ENCODE measurements at places on chromosomes 12 and 14. TPM values are rescaled to one million over a fixed set of nuclear protein-coding genes. Genes with fewer than 3 reads are reported as not detected.

The CLEC4E gene
- total RNA-seq: 21.5 TPM

The LRRK2 gene
- total RNA-seq: 426 TPM

The KIF5A gene
- 0.09 TPM for total RNA-seq

The CFAP251 gene
- total RNA-seq: 8.2 TPM

DNA sequence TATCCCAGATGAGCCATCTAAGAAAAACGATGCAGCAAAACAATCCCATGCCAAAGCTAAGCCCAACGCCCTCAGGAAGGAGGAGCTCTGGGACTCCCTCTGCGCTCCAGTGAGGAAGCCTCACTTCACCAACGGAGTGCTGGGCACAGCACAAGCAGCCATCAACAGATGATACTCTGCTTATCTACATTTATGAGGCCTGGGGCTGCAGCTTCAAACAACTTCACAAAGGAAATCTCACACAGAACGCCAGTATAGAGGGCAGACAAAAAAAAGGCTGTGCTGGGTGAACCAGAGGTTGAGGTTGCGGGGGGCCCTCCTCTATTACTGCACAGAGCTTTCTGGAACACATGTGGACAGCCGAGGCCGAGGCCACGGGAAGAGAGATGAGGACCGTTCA is 34.9 kb upstream of the GPR68 start:
- DNase-seq: peak; percentile 18
- H3K36me3 ChIP-seq: peaks cover 69% of the 10 kb centered on the region
- H3K4me1 ChIP-seq: peaks cover 8% of the 10 kb centered on the region
- no peak overlapping the region for H3K4me3 ChIP-seq
- no peak overlapping the region for H3K27ac ChIP-seq

GRCh38 chr12:54411391-54412241 is 7.5 kb downstream of the ITGA5 start:
- H3K36me3 ChIP-seq: peaks cover 48% of the 10 kb centered on the region
- H3K27me3 ChIP-seq: no peaks in the 10 kb centered on the region
- peak overlapping the region; percentile 82 for H3K27ac ChIP-seq
- peak; percentile 84 for DNase-seq
- peaks cover 87% of the 10 kb centered on the region for H3K4me1 ChIP-seq

- DNase-seq: no peak
- H3K27ac ChIP-seq: no peak overlapping the region
- H3K27me3 ChIP-seq: no peaks in the 10 kb centered on the region
Measured at GRCh38 chr14:51002406-51002999, 58.2 kb upstream of the PYGL start.

GRCh38 chr12:54549774-54550451 is 512 bp downstream of the PDE1B start:
- no peak for DNase-seq
- H3K36me3 ChIP-seq: no peaks in the 10 kb centered on the region
- H3K27ac ChIP-seq: no peak overlapping the region
- peaks cover 14% of the 10 kb centered on the region for H3K4me1 ChIP-seq
- peaks cover 35% of the 10 kb centered on the region for H3K27me3 ChIP-seq
- H3K4me3 ChIP-seq: peak overlapping the region; percentile 48

DNA sequence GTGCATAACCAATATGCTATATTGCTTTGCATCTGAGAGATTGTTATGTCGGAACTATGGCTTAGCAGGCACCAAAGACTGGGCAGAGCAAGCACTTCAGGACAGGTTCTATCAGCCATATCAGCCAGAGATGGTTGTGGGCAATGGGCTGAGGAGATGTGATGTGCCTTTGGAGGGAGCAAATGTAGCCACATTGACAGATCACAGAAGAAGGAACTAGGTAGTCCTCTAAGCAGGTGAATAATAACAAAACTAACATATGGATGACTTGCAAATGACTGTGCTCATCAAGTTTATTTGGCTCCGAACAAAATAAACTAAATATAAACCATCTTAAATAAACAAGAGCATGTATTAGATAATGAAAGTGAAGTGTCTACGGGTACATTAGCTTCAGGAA is 291.7 kb downstream of the RMST start:
- no peaks in the 10 kb centered on the region for H3K36me3 ChIP-seq
- no peaks in the 10 kb centered on the region for H3K27me3 ChIP-seq
- H3K4me3 ChIP-seq: no peak overlapping the region
- no peaks in the 10 kb centered on the region for H3K4me1 ChIP-seq

DNA sequence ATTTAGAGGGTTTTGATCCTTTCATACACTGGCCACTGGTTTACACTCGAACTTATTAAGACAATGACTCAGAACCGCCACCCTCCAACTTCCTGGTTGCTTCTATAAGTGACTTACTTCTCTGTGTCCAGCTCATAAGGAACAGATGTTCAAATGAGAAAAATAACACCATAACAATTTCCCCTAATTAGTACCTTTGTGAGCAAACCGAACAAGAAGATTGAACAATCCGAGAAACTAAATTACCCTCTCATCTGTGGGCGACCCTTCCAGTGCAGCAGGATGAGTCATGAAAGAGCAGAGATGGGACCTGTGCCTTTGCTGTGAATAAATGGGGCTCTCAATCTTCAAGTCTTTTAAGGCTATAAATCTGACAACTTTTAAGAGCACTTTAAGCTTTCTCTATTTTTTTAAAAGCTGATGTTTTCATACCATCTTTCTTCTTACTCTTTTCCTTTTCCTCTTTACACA is 146.8 kb upstream of the RASSF8 start:
- no peaks in the 10 kb centered on the region for H3K36me3 ChIP-seq
- H3K27me3 ChIP-seq: no peaks in the 10 kb centered on the region
- no peak overlapping the region for H3K27ac ChIP-seq
- no peaks in the 10 kb centered on the region for H3K4me1 ChIP-seq
- DNase-seq: no peak
- no peak overlapping the region for H3K4me3 ChIP-seq

GRCh38 chr14:100669468-100669867 is 57.2 kb upstream of the DLK1 start:
- no peak for DNase-seq
- H3K4me3 ChIP-seq: no peak overlapping the region
- no peak overlapping the region for H3K27ac ChIP-seq
- H3K4me1 ChIP-seq: peaks cover 30% of the 10 kb centered on the region
- H3K36me3 ChIP-seq: no peaks in the 10 kb centered on the region

DNA sequence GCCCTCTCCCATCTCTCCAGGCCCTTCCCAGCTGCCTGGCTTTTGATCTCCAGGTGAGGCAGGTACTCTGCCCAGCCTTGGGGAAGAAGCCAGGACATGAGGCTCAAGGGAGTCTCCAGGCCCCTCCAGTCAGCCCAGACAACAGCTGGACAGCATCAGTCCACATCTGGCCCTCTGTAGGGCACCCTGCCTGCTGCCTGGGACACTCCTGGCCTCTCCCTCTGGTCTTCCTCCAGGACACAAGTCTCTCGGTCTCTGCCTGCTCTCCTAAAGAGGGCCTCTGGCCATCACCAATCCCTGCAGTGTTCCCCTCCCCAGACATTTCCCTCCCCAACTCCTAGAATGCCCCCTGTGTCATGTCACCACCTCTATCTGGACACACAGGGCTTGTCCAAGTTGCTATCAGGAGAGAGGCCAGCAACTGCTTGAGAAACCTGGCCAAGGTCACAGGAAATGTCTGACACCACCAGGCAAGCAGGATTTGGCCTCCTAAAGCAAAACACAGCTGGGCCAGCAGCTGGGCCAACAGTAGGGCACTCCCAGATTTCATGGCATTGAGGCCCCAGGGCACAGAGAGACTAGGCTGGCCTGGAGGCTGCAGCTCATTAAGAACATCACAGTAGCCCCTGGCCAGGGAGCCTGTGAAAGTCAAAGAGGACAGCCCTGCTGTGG is 29.0 kb downstream of the LTBP2 start:
- H3K36me3 ChIP-seq: no peaks in the 10 kb centered on the region
- no peaks in the 10 kb centered on the region for H3K27me3 ChIP-seq
- DNase-seq: no peak
- H3K27ac ChIP-seq: peak overlapping the region; percentile 31
- H3K4me1 ChIP-seq: peaks cover 27% of the 10 kb centered on the region

GRCh38 chr12:95774311-95775045 is 16.1 kb downstream of the NTN4 start:
- no peaks in the 10 kb centered on the region for H3K4me1 ChIP-seq
- H3K36me3 ChIP-seq: peaks cover 9% of the 10 kb centered on the region
- H3K27me3 ChIP-seq: no peaks in the 10 kb centered on the region
- H3K4me3 ChIP-seq: no peak overlapping the region
- no peak for DNase-seq

DNA sequence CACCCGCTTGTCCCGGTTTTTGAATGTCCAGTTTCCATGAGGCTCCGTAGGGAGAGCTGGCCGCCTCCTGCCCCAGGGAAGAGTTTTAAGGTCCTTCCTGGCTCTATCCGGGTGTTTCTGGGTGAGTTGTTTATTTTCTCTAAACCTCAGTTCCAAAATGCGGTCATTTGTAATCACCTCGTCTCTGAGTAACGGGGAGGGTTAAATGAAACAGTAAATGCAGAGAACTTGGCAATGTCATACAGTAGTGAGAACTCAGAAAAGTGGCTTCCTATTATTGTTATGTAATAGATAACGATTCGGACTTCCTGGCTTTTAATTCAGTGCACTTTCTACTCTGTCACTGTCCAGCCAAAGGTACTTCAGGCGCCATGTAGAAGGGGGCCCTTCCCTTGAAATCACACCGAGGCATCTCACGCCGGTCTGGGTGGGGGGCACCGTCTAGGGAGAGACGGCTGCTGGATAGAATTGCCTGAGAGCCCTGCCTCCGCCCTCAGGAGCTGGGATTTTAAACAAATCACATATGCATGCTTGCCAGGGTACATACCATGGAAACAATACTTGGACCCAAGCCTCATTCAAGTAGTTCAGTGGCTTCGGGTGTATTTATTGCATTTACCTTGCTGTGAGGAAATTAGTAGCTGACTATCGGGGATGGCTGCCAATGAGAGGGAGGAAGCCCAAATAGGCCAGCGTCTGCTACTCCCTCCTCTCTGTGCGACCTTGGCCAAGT is 26.4 kb downstream of the NOS1 start:
- no peaks in the 10 kb centered on the region for H3K27me3 ChIP-seq
- H3K4me1 ChIP-seq: peaks cover 9% of the 10 kb centered on the region
- no peak overlapping the region for H3K4me3 ChIP-seq
- no peak for DNase-seq

DNA sequence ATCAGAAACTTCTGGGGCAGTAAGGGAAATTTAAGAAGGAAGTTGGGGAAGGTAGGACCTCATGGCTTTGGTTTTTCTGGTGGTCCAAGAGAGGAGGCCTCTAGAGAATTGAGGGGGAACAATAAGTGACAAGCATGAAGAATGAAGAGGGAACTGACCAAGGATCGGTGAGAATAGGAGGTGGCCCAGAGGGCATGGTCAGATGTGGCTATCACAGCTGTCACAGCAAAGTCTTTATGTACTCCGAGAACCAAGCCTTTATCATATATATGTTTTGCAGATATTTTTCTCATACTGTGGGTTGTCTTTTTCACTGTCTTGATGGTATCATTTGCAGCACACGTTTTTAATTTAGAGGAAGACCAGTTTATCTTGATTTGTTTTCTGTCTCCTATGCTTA is 64.3 kb downstream of the PPP2R5C start:
- no peaks in the 10 kb centered on the region for H3K36me3 ChIP-seq
- H3K27me3 ChIP-seq: no peaks in the 10 kb centered on the region
- DNase-seq: no peak
- peak overlapping the region; percentile 87 for H3K27ac ChIP-seq
- H3K4me3 ChIP-seq: peak overlapping the region; percentile 34
- peaks cover 84% of the 10 kb centered on the region for H3K4me1 ChIP-seq

DNA sequence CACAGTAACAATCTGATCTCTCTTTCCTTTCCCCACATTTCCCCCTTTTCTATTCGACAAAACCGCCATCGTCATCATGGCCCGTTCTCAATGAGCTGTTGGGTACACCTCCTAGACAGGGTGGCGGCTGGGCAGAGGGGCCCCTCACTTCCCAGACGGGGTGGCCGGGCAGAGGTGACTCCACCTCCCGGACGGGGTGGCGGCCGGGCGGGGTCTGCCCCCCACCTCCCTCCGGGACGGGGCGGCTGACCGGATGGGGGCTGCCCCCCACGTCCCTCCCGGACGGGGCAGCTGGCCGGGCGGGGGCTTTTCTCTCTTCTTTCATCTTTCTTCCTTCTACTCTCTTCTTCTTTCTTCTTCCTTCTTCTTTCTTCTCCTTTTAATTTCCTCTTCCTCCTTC is 1.3 kb upstream of the NUBPL start:
- H3K36me3 ChIP-seq: no peaks in the 10 kb centered on the region
- H3K27me3 ChIP-seq: no peaks in the 10 kb centered on the region
- no peak for DNase-seq
- no peak overlapping the region for H3K27ac ChIP-seq
- H3K4me3 ChIP-seq: no peak overlapping the region

GRCh38 chr14:104094709-104095425 is 9.4 kb downstream of the ASPG start:
- peak; percentile 80 for DNase-seq
- H3K4me1 ChIP-seq: peaks cover 6% of the 10 kb centered on the region
- peaks cover 21% of the 10 kb centered on the region for H3K27me3 ChIP-seq
- no peak overlapping the region for H3K4me3 ChIP-seq
- no peaks in the 10 kb centered on the region for H3K36me3 ChIP-seq

DNA sequence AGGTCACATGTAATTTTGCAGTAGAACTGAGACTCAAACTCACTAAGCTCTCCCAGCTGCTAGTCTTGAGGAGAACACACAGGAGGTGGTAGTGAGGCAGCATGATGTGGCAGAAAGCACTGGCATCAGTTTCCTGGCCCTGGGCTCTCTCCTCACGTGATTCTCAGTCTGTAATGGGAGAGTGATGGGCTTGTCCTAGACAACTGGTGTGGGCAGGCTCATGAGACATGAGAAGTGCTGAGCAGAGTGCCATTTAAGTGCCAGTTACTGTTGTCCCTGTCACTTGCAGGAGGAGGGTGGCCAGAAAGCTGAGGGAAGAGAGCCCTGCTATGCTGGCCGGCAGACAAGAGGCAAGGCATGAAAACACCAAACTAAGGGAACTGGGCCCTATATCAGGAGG is 48.5 kb upstream of the OVCH1 start:
- peaks cover 3% of the 10 kb centered on the region for H3K27me3 ChIP-seq
- H3K4me3 ChIP-seq: no peak overlapping the region
- no peak for DNase-seq
- H3K27ac ChIP-seq: no peak overlapping the region
- H3K4me1 ChIP-seq: peaks cover 20% of the 10 kb centered on the region

DNA sequence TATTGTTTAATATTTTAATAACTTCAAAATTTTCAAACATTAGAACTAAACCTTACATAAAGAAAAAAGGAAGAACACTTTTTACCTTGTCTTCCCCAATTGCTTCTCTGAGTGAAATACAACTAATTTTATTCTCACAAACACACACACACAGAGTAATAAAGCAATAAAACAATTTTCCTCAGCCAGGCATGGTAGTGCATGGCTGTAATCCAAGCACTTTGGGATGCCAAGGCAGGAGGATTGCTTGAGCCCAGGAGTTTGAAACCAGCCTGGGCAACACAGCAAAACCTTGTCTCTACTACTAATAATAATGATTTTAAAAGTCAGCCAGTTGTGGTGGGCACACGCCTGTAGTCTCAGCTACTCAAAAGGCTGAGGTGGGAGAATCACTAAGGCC is 13.1 kb downstream of the PPP1R12A start:
- no peak overlapping the region for H3K4me3 ChIP-seq
- no peak for DNase-seq
- no peaks in the 10 kb centered on the region for H3K36me3 ChIP-seq
- H3K4me1 ChIP-seq: peaks cover 32% of the 10 kb centered on the region

- H3K27me3 ChIP-seq: no peaks in the 10 kb centered on the region
- no peak overlapping the region for H3K27ac ChIP-seq
- no peak overlapping the region for H3K4me3 ChIP-seq
- H3K36me3 ChIP-seq: no peaks in the 10 kb centered on the region
- DNase-seq: peak; percentile 47
Measured at GRCh38 chr14:24277071-24277470, 5.7 kb upstream of the RABGGTA start.

- no peak overlapping the region for H3K4me3 ChIP-seq
- peaks cover 6% of the 10 kb centered on the region for H3K4me1 ChIP-seq
- H3K27me3 ChIP-seq: peaks cover 5% of the 10 kb centered on the region
- no peak for DNase-seq
- no peaks in the 10 kb centered on the region for H3K36me3 ChIP-seq
Measured at GRCh38 chr12:69324797-69325466, 23.2 kb upstream of the LYZ start.

All from lower lobe of right lung (tissue), 2 donors.